Effector memory CD4-positive, alpha-beta T cell (primary cell): ENCODE measurements at places on chromosomes 6 and 20.

- DNase-seq = no peak
These were observed 211.5 kb upstream of the FOXA2 start for GRCh38 chr20:22795871-22796270.

DNA sequence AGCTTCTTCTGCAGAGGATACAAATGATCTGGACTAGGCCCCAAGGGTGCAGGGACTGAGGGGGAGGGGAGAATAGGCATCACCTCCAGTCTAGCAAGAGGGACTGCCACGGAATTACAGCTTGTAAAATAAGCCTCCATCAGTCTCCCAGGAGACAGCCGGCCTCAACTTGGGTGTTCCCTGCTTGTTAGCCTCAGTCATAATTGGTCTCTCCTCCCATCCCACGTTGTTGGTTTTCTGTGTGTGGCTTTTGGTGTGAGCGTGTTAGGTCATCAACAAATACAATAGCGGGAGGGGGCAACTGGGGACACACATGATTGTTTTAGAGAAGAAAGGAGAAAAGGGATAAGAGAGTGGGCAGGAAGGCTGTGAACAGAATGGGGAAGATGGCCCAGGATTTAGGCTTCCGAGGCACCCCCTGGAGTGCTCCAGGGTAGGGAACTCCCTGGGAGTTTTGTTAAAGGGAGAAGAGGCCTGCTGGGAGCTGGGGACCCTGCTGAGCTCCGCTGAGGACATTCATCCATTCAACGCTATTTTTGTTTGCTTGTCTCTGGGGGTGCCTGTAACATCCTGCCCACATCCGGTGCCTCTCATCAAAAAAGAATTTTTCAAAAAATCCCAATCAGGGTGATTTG lies 9.2 kb downstream of the FOXA2 start:
- no peak for DNase-seq

GRCh38 chr6:52739627-52740026 lies 23.6 kb downstream of the GSTA2 start:
- no peak for DNase-seq

DNA sequence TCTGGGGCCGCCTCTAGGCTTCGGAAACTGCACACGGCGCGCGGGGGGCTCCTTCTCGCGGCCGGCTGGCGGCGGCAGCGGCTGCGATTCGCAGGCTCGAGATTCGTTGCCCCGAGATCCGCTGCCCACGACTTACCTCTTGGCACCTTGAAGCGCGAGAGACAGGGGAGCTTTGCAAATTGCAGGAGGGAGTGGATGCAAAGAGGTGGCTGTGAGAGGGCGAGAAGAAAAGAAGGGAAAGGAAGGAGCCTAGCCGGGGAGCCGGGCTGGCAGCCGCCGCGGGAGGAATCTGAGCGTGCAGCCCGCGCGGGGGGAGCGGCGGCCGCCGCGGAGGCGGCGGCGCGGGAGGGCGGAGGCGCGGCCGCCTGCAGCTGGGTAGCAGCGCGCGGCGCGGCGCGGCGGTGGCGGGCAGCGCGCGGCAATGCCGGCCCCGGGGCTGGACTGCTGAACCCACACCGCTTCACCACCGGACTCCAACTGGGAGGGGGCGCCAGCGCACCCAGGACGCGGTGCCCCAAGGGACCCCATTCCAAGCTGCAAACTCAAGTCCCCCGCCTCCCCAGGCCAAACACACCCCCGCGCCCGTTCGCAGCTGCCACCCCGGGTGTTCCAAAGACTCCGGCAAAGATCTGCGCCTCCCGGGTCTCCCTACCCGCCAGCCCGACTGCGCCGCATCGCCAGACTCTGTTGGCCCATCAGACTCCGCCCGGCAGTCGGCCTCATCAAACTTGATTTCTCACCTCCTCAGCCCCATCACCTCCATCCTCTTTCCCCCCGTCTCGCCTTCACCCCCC lies 44.2 kb upstream of the SUPT3H start:
- peak; percentile 23 for DNase-seq

- DNase-seq = no peak
These were observed 134.9 kb downstream of the BCAS1 start for GRCh38 chr20:53935344-53936084.
